ENCODE measurements at places on chromosomes 1 and 21. TPM values are rescaled to one million over a fixed set of nuclear protein-coding genes. Genes with fewer than 3 reads are reported as not detected.

Gene RAB25
- 36.7 TPM for total RNA-seq

Gene ASCL5
- not detected for total RNA-seq

Gene OR2T33
- not detected for total RNA-seq

Gene TNFAIP8L2
- not detected for total RNA-seq

Gene NPPA
- 7.2 TPM for total RNA-seq

Gene ADAMTS5
- 52.0 TPM for total RNA-seq

Gene POGK
- total RNA-seq: 25.1 TPM
